T-helper 1 cell (primary cell): ENCODE measurements at places on chromosomes 16 and 17.
A peak's percentile ranks its signal among the peaks of the same experiment; 100 is the strongest.

GRCh38 chr17:69327060-69327831 is at the start of gene ABCA5:
ABCA5 (minus strand) TSS chr17:69327133; CDS start chr17:69314415, 12,718 bp downstream.
- DNase-seq: peak; percentile 96

DNA sequence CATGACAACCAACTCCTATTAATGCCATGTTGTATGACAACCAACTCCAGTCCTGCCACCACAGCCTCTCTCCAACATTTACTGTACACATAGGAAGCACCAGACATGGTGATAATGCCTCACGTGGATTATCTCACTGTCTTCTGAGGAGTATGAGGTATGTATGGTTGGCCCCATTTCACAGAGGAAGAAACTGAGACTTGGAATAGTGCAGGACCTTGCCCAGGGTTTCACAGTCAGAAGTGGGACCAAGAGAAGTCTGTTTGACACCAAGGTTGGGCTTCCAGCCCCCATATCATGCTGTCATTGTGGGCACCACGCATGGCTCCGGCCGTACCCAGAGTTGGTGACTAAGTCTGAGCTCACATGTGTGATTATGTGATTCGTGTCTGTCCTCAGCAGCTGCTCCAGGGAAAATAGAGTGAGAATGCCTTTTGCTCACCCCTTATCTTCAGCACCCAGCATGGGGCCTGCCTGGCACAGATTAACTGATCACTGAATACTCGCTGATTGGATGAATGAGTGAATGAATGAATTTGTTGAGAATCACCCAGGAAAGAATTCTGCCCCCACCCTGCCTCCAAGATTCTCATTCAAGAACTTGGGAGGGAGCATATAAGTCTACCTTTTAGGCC is 204.1 kb upstream of the NLRP1 start:
- no peak for DNase-seq

- no peak for DNase-seq
Observed at GRCh38 chr17:8284126-8284525, 4.3 kb upstream of the RANGRF start.

DNA sequence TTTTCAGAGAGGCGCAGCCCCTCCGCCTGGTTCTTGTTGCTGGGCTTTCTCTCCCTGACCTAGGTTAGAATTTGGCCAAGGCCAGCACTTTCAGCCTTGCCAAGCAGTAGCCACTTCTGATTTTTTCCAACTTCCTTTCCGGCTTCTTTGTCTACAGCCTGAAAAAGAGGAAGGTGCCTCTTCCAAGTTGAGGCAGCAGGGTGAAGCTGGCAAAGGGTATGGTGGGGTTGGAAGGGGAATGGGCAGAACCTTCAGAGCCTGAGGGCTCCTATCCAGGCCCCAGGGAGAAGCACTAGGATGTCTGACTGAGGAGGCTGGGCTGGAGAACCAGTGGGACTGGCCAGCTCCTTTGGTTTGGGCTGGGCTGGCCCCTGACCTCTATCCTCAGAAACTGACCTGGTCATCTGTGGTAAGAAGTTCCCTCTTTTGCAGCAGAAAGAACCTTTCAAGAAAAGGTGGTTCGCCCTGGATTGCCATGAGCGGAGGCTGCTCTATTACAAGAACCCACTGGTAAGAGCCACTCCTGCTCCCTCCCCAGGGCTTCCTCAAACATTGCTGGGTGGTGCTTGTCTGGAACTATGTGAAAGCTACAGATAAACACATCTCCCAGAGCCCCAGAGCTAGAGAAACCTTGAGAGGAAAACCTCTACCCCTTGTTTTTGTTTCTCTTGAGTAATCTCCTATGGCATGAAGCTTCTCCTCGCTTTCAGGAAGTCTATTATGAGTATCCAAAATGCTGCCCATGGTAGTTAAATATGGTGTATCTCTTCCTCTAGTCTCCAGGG is 16.6 kb upstream of the RNF135 start:
- no peak for DNase-seq

DNA sequence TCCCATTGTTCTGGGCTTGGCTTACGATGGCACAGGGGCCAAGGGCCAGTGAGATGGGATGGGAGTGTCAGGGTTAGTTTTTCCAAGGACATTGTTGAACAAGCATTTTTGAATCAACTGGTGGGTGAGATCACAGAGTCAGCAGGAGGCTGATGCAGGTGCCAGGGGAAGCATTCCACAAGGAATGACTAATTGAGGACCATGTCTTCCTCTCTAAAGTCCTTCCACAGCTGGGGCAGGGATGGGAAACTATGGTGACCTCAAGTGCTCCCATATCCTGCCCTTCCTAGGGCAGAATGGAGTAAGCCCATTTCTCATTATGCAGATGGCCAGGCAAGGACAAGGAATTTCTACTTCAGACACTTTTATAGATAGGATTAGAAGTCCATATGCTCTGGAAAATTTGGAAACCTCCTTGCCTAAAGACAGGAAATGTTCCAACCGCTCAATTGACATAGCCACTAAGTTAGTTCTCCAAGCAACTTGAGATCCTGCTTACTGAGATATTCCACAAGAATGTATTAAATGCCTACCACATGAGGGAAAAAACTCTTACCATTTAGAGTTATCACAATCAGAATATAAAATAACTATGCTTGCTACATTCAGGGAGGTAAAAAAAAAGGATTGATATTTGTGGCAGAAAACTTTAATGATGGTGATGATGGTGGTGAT is 21.2 kb upstream of the ENGASE start:
- no peak for DNase-seq

DNA sequence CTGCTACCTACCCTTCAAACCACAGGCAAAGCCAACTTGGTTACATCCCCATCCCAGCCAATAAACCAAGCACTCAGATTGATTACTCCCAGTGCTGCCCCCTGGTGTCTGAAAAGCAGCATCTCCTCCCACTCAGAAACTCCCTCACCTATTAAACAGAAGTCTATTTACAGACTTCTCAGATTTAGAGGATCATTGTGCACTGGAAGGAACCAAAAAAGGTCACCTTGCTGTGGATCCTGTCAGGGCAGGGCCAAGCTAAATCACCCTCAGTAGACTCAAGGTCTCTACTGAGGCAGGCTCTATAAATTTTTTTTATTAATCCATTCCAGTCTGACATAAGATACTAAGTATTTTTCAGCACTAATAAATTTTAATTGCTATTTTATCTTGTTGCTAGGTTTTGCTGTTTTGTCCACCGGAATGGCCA is 17.6 kb downstream of the HIGD1B start:
- DNase-seq: peak; percentile 59

DNA sequence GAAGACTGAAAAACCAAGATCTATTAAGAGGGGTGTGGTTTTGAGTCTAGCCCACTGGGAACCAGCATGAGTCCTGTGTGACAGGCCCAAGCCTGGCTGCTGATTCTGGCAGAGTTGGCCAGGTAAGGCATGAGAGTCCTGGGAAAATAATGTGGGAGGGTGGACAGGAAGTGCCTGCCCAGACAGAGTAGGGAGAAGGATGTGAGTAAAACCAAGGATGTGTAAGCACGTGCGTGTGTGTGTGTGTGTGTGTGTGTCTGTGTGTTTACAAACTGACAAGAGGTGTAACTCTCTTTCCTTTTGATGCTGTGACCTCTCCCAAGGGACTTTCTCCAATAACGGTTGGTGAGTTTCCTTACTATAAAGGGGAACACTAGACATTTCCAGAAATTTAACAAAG is 15.6 kb upstream of the TEX2 start:
- no peak for DNase-seq

DNA sequence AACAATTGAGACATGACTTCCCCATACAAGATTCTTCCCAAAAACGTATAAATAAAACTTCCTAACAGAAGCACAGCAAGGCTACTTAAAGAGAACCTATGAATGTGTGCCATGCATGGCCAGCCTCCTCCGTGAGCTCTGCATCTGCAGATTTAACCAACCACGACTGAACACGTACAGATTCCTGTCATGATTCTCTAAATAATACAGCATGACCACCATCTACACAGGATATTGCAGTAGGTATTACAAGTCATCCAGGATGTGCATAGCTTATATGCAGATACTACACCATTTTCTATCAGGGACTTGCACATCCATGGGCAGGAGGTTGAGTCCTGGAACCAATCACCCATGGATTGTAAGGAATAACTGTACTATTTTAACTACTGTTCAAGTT is 1.4 kb upstream of the QRICH2 start:
- no peak for DNase-seq

DNA sequence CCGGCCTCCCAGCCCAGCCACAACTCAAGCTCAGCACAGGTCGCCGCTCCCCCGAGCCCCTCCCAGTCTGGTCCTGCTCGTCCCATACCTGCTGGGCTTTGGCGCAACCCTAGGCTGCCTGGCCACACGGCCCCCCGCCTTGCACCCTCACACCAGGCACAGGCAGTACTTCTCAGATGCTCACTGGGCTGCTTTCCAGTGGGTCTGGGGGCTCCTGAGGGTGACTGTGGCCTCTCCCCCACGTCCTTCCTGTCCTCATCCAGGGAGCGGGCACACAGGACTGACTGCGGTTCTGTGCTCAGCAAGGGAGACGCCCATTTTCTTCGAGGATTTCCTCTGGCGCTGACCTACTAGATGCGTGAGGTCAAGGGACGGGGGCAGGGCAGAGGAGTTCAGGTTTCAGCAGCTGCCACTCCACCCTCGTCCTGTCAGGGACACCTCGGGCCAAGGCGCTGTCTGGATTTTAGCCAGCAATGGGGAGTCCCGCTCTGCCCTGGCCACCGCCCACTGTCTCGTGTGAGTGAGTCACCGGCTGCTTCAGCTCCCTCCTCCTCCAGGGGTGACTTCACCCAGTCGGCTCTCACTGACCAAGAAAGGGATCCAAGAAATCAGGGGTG is 115.8 kb downstream of the NPIPB11 start:
- peak; percentile 28 for DNase-seq

GRCh38 chr17:65455972-65456343 is 105.5 kb downstream of the AXIN2 start:
- DNase-seq: no peak

DNA sequence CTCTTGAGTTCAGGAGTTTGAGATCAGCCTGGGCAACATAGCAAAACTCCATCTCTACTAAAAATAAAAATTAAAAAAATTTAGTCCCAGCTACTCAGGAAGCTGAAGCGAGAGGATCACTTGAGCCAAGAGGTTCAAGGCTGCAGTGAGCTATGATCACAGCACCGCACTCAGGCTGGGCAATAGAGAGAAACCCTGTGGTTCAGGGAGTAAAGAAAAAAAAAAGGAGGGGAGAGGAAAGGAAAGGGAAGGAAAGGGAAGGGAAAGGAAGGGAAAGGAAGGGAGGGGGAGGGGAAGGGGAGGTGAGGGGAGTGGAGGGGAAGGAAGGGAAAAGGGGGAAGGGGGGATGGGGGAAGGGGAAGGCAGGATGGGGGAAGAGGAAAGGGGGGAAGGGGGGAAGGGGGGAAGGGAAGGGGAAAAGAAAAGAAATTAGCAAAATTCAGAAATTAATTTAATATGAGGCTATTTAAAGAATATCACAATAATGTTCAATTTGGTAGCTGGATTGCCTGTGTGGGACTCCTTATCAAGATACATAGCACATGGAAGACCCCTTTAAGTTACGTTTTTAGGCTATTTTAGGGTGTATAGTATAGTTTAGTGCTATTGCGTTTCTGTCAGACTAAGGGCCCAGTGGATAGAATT is 424.3 kb downstream of the CDH8 start:
- DNase-seq: no peak

GRCh38 chr17:7894866-7895265 is 6.3 kb downstream of the CHD3 start:
- no peak for DNase-seq

DNA sequence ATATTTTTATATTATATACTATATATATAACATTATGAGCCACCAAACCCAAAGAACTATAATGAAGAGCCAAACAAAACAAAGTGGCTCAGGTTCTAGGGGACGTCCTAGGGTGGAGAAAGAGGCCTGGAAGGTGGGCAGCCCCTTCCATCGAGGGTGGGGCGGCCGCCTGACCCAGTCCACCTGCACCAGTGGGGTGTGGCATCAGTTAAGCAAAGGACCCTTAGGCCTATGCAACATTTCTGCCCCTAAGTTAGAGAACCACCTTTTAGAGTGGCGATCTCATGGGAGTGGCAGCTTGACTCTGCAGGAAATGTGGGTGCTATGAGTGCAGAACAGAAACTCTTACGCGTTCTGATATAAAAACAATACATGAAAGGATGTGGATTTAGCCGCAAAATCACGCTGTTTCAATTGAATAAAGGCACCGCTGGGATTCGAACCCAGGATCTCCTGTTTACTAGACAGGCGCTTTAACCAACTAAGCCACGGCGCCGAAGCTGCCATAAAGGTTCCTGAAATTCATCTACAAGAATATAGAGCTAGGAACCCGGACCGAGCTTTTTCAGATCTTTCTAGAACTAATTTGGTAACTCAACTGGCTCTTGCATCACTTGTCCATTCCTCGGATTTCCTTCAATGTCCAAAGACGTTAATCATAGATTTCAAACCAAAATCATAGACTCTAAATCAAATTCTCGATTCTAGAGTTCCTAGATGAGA is 15.6 kb upstream of the AURKB start:
- DNase-seq: peak; percentile 47

DNA sequence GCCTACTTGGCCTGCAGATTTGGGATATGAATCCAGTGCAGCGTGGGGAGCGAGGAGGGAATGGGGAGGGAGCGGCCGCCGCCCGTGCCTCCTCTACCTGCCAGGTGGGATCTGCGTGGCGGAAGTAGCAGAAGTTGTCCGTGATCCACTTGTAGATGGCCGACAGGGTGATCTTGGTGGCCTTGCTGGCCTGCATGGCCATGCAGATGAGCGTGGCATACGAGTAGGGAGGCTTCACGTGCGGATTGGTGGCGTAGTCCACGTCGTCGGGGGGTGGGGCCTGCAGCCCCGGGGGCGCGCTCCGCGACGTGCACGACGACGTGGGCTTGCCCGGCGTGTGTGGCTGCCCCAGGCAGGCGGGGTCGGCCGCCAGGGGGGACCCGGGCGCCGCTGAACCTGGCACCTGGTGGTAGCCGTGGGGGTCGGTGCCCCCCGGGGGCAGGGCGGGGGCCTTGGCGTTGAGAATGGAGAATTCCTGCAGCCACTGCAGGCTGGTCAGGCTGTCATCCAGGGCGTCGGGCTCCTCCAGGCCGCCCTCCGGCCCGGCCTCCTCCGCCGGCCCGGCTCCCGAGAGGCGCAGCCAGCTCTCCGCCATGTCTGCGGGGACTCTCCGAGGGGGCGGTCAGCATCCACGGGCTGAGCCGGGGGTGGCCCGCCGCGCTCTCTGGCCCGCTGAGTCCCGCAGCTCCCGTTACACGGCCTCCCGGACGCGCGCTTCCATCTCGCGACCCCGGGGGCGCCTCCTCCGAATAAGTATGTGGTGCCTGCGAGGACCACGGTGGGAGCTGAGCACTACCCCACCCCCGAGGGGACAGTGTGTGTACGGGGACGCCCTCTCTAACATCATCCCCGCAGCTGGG is 1.0 kb downstream of the FOXJ1 start:
- DNase-seq: no peak

- no peak for DNase-seq
Observed at GRCh38 chr16:47140686-47141085, 3.1 kb downstream of the NETO2 start.

DNA sequence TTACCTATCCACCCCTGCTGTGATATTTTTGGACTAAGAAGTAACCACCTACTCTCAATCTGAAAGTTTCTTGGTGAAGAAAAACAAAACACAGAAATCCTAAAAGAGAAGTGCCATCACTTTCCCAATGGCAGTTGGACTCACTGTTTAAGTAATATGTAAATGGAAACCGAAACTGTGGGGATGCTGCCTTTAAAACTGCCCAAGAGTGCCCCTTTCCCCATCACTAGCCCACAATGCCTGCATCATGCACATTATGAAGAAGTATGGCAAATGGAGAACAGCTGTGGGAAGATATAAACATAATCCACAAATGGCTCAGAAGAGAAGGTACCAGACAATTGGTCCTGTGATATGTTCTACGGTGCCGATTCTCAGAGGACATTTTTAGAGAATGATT is 33.5 kb upstream of the SLC6A2 start:
- no peak for DNase-seq
